Bronchial epithelial cell (primary cell): ENCODE measurements at places on chromosomes 5 and 9.

- DNase-seq = no peak
These were observed 32.7 kb downstream of the PKD2L2 start for GRCh38 chr5:137921931-137922330.

GRCh38 chr9:90815944-90816357, 14.3 kb downstream of the SYK start:
- no peak for DNase-seq

GRCh38 chr9:3331801-3332200, 194.0 kb downstream of the RFX3 start:
- DNase-seq = no peak

- no peak for DNase-seq
These were observed 1711.9 kb upstream of the CDH9 start for GRCh38 chr5:28750251-28750650.

- DNase-seq = peak; percentile 64
These were observed 170.4 kb downstream of the RFK start for GRCh38 chr9:76223749-76224340.

DNA sequence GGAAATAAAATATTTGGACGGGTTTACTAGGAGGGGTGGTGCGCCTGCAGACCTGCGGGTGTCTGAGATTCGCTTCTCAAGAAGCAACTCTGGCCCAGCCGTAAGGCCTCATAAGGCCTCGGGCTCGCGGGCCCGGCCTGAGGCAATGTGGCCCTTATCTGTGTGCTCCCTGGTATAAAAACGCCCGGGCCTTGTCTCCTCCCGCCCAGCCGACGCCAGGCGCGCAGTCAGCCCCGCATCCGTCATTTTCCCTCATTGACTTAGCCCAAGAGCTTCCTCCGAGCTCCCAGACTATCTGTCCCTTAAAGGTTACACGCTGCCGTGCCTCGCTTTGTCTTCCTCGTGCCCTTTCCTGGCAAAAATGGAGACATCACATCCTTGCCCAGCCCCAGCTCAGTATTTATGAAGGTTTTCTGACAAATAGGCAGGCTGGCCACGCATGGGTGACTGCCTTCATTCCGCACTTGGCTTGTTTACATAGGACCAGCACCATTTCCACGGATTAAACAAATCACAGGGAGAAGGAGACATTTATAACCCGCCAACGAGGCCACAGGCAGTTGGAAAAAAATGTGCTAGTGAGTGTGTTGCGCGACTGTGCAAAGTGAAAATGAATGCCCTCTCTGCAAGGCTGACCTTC, 74.5 kb upstream of the TBCA start:
- no peak for DNase-seq
